ENCODE measurements at places on chromosomes 5 and 9.

DNA sequence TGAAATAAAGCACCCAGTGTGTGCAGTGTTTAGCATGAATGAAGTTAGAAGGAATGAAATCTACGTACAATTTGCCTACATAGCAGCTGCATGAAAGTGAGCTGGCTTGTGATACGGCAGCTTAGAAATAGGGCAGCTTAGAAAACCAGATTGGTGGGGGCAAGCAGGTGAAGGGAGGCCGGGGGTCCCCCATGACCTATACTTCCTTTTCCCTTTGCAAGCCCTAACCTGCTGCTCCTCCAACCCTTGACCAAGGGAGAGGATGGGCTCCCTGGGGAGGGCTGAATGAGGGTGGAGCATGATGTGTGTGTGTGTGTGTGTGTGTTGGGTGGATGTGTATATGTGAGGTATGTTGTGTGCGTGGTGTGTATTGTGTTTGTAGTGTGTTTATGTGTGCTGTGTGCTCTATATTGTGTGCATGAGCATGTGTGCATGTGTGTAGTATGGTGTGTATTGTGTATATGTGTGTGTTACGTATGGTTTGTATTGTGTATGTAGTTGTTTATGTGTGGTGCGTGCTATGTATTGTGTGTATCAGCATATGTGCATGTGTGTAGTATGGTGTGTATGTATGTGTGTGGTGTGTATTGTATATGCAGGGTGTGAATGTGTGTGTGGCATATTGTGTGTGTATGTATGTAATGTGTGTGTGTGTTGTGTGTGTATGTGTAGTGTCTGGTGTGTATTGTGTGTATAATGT is 72.1 kb downstream of the TENT4A start:
- no peak for DNase-seq

- DNase-seq: no peak
Measured at GRCh38 chr9:68629042-68629441, 76.0 kb upstream of the PIP5K1B start.

GRCh38 chr9:108780942-108781734 is 74.6 kb downstream of the ACTL7B start:
- no peak for DNase-seq

- DNase-seq: no peak
Measured at GRCh38 chr9:80698725-80699410, 990.5 kb downstream of the TLE1 start.

DNA sequence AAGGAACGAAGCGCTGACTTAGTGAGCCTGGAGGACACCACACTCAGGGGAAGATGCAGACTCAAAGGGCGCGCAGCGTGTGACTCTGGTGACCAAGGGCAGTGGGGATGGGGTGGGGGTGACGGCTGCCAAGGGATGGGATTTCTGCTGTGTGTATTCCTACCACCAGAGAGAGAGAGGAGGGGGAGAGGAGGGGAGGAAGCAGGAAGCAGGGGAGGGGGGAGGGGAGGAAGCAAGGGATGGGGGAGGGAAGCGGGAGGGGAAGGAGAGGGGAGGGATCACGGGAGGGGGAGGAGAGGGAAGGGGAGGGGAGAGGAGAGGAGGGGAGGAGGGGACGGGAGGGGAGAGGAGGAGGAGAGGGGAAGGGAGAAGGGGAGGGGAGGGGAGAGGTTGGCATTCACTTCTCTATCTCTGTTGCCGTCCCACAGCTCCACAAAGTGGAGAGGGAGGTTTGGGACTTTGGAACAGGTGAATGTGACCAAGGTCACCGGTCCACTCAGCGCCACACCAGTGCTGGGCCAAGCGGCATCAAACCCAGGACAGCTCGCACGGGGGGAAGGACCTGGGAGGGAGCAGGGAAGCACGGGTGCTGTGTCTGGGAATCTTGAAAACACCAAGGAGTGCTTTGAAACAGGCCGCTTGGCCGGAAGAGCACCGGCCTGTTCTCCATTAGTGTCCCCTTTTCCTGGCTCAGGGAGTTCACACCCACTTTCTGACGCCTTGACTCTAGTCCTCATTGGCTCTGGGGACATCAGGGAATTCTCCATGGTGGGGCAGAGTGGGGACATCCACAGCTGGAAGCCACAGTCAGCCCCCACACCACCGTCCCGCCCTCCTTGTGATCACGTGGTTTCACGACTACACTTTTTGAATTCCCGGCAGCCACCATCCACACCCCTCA is 77.4 kb downstream of the VAV2 start:
- no peak for DNase-seq

DNA sequence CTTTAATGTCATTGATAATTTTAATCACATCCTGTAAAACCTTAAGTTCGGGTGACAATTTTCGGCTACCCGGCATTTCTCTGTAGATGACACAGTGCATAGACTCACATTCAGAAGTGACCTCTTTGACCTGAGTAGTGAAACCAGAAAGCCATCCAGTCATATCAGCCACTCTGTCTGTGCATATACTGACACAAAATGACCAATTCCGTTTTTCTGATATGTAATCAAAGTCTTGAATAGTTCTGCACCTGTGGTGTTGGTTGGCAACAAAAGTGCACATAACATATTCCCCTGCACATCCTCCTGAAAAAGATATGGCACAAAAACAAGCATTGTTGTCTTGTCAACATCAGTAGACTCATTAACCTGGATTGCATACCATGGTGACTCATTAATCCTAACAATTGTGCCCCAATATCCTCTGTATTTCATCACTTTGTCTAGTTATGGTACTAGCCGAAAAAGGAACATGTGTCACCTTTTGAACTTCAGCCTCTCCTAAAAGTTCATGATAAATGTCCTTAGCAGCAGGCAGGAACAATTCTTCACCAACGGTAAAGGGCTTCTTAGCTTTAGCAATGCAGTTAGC is 4.6 kb upstream of the HNRNPA0 start:
- DNase-seq: no peak

DNA sequence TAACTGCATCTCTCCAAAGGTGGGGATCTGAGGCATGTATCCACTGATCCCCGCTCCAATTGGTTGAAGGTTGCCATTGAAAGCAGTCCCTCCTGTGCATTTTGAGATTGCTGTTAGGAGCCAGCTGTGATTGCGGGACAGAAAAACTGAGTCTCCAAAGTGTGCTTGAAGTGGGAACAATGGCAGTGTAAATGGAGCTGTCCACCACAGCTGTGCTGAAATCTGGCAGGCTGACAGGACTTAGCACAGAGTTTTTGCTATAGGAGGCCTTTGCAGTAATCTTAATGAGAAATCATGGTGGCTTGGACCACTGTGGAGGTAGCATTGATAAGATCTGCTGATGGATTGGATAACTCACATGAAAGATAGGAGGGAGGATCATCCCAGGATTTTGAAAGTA is 3.3 kb downstream of the RNF20 start:
- no peak for DNase-seq

DNA sequence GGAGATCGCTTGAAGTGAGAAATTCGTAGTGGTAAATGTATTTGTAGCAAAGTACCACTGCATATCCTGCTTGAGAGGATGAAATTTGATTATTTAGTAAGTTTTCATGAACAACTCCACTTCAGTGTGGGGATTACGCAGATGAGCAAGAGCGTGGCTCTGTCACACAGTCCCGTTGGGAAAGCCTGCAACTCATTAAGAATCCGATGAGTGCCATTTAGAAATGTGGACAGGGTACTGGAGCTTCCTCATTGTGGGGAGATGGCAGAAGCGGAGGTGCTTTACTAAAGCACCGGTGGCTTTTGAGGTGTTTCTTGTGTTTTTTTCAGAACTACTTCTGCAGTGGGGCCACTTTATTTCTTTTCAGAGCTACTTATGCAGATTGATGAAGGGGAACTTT is 1.4 kb downstream of the TJP2 start:
- no peak for DNase-seq

DNA sequence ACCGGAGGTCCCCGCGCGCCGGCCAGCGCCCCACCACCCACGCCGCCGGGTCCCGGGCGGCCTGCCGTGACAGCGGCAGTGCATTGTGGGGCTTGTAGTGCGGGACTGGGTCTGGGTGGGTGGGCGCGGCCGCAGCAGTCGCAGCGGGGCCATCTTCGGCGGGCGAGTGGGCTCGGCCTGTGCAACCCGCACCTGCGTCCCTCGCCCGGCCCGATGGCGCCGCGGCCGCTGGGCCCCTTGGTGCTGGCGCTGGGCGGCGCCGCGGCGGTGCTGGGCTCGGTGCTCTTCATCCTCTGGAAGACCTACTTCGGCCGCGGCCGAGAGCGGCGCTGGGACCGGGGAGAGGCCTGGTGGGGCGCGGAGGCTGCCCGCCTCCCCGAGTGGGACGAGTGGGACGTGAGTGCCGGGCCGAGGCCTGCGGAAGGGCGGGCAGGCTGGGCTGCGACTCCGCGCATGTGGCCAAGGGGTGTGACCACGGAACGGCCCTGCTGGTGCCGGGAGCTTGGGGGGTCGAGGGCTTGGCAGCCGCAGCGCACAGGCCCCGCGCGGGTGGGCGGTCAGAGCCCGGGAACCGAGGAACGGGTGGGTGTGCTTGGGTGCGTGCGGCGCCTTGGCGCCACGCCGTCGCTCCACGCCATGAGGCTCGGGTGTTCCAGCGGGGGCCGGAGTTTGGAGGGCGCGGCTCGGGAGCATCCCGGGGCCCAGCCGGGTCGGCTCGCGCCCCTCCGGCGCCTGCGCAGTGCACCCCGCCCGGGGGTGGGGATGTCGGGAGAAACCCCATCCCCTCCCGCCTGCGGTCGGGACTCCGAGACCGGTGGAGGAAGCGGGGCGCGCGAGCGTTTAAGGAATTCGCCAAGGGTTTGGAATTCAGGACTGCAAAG is at the start of gene ARL10:
Gene ARL10, plus strand, starts transcription at position 137 of the 881 bp plus-strand sequence. Its CDS starts 77 bp downstream, at position 214.
- DNase-seq: no peak

DNA sequence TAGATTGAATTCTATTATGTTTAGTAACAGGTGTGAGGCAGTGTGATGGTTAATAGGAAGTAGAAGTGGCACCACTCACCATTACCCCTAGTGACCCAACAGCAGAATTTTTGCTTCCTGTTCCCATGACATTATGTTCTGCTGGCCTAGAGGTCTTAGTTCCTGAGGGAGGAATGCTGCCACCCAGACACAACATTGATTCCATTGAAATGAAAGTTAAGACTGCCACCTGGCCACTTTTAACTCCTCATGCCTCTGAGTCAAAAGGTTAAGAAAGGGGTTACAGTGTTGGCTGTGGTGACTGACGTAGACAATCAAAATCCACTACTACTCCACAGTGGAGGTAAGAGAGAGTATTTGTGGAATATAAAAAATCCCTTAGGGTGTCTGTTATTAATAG is 218.9 kb upstream of the NMUR2 start:
- DNase-seq: no peak

DNA sequence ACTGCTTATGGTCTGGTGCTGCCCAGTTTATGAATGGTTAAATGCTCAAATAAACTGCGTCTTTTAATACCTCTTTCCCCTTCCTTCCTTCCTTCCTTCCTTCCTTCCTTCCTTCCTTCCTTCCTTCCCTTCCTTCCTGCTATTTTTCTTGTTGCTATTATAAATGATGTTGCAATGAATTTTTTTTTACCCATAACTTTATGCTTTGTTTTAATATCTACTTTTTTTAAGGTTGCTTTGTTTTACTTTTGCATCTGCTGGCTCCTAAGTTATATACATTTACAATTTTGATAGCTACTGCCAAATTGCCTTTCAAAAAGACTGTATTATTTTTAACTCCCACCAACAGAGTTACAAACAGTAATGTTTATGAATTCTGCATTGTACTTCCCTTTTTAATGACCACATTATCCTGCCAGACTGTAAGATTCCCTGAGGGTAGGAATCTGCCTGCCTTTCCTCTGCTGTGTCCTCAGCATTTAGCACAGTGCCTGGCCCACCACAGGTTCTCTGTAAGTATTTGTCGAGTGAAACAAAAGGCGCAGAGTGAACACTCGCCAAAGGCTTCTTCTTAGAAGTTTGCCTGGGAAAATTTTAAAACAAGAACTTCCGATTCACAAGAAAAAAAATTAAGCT is 36.9 kb downstream of the KIF4B start:
- DNase-seq: no peak

DNA sequence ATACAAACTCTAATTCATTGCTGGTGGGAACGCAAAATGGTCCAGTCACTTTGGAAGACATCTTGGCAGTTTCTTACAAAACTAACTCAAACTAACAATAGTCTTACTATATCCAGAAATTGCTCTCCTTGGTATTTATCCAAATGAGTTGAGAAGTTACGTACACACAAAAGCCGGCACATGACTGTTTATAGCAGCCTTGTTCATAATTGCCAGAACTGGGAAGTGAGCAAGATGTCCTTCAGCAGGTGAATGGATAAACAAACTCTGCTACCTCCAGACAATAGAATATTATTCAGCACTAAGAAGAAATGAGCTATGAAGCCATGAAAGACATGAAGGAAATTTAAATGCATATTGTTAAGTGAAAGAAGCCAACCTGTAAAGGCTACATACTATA is 17.9 kb upstream of the GNAQ start:
- DNase-seq: no peak

DNA sequence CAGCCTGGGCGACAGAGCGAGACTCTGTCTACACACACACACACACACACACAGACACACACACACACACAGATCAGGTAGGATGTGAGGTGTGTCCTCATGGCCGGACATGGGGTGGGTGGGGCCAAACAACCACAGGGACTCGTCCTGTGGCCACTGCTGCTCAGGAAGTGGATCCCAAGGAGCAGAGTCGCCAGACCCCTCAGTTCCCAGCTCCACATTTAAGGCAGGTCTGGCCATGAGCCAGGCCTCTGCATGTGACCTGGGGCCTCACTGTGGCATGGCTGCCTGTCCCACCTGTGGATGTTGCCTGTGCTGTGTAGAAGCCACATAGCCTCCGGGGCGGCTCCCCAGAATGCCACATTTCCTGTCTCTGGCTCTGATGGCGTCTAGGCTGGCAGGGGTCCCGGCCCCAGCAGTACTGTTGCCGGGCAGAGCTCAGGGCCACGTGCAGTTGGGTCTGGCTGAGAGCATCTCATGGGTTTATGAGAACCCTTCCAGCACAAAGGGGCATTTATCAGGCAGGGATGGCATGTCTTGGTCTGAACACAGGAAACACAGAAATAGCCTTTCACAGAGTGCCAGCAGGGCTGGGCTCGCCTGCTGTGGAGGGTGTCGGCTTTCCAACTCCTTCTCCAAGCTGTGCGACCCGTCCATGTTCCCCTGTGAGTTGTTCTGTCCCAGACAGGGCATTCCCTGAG is 9.9 kb upstream of the NINJ1 start:
- DNase-seq: no peak

- DNase-seq: peak; percentile 83
Measured at GRCh38 chr9:4792572-4793458, at the start of gene RCL1. Gene RCL1 (plus strand): TSS chr9:4792944. CDS start chr9:4793092, 148 bp downstream.

DNA sequence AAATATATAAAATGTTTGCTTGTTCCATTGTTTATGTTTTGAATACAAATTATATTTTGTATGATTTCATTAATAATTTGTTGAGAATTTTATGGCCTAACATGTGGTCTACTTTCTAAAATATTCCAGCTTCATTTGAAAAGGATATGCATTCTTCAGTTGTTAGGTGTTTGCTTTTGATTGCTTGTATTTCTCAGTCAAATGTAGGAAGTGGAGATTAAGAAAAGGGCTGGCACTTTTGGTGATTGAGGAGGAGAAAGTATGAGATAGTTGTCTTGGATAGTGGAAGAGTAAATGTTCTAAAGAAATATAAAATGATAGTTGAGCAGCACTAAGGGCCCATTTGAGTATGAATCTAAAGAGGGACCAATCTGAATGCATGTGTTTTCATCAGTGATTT is 23.1 kb downstream of the JAK2 start:
- no peak for DNase-seq

All from NCI-H187 (cell line).